ENCODE measurements at places on chromosomes 2 and 18.
A peak's percentile ranks its signal among the peaks of the same experiment; 100 is the strongest.

- DNase-seq = no peak
These were observed 151.6 kb downstream of the FAM210A start for GRCh38 chr18:13574761-13575160.

DNA sequence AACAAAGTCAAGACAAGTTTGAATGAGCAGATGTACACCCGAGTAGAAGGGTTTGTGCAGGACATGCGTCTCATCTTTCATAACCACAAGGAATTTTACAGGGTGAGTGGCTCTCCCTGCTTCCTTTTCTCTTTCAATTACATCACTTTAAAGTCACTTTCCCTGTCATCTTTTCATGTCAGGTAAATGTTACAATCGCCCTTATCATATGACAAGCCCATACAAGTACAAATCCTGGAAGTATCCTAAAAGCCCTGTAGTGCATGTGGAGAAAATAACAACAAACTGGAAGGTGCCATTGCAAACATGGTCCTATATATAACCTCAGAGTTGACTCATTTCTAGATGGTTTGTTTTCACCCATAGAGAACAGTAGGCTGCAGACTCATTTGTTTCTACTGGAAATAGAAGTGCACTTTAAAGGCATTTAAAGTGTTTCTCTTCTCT is 126.0 kb downstream of the SP100 start:
- DNase-seq = peak; percentile 36

GRCh38 chr2:159053161-159054031 is 85.0 kb downstream of the TANC1 start:
- peak; percentile 83 for DNase-seq

DNA sequence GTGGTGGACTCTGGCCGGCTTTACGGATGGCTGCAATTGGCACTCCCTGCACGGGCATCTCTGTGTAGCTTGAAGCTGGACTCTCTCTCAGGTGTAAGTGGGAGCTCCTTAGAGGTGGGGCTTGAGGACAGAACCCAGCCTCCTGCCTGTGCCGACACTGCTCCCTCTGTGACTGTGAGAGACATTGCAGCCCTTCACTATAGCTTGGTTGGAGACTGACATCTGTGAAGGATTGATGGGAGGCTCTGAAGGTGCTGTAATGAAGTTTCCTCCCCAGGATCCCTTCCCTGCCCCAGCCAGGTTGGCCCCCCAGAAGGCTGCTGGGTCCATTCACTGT is 166.7 kb downstream of the SH3RF3 start:
- DNase-seq = no peak

GRCh38 chr2:68386365-68386764 is 21.3 kb downstream of the PLEK start:
- no peak for DNase-seq

DNA sequence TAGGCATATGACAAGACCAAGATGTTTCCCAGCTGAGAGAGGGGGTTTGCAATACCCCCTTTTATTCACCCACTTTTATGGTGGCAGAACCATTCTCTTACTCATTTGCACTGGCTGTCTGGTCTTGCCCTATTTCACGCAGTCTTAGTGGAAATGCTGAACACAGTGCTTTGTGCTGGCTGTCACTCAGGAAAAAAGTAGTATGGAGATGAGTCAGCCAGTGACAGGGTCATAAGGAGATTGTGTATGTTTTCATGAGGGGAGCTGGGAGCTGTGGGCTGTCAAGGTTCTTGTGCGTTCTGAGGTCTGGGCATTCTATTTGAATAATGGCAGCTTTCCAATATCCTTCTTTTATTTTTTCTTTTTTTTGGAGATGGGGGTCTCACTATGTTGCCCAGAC is 10.9 kb upstream of the CNRIP1 start:
- peak; percentile 54 for DNase-seq

GRCh38 chr2:199085261-199085660 is 372.5 kb downstream of the SATB2 start:
- DNase-seq = no peak

DNA sequence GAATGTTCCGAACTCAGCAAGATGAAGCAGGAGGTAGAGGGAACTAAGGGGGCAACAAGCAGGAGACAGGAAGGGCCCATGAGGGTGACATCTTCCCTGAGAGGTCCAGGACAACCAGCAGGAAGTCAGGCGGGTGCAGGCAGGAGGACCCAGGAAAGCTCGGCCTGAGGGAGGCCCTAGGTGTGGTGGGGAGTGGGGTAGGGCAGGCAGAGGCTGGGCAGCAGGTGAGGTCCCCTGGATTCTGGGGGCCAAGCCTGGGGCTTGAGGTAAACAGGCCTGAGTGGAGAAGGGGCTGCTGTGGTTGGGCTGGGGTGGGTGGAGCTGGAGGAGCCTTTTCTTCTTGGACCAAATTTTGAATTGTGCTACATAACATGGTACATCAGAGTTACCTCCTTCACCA is 4.1 kb upstream of the ALPG start:
- no peak for DNase-seq

DNA sequence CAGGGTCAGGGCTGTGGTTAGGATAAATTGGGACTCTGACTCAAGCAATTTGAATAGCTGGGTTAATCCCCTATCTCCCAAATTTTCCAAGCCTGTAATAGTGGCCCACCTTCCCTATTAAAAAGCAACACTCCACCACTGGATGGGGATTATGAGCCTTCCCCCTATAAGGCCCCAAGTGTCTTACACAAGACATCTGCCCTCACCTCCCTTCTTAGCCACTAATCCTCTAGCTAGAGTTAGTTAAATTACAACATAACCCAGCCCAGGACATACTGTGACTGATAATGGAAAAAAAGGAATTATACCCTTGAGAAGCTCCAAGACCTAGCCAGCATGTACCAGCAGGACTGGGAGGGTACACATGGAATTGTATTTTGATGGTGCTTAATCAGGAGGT is 190.4 kb downstream of the NRP2 start:
- DNase-seq = peak; percentile 86

DNA sequence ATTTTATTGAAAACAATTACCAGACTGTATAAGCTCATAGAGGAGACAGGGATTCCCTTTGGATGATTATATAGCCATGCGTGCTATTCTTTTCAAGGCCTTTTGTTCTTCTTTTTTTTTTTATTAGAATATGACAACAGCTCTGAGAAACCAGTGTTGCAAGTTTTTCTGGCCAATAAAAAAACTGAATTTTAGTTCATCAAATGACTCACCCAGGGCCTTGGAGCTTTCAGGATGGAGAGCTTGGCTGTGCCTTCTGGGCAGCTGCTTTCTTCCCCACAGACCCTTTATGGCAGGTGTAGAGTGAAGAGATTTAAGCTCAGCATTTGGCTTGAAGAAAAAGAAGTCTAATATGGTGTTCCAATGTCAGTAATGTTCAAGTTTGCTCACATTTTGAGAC is 497.9 kb upstream of the FANCL start:
- DNase-seq = no peak

- peak; percentile 1 for DNase-seq
These were observed 95.6 kb upstream of the SLC14A2 start for GRCh38 chr18:45519411-45520280.

GRCh38 chr2:66469214-66469902 is 34.4 kb downstream of the MEIS1 start:
- no peak for DNase-seq

DNA sequence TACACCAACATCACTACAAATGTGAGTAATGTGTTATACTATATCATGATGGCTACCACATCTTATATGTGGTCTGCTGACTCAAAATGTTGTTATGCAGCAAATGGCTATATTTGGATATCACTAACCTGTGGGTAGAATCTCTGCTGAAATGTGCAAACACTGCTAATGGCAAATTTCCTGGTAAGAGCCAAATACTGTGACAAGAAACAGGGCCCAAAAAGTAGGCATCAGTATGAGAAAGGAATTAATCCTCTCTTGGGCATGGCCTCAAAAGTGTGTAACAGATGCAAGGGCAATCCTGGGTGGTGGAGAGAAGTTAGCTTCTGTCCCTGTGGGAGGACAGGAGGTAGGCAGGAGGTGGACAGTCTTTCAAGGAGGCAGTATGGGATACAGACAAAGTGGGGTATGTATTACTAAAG is 13.3 kb downstream of the ATF2 start:
- peak; percentile 85 for DNase-seq

DNA sequence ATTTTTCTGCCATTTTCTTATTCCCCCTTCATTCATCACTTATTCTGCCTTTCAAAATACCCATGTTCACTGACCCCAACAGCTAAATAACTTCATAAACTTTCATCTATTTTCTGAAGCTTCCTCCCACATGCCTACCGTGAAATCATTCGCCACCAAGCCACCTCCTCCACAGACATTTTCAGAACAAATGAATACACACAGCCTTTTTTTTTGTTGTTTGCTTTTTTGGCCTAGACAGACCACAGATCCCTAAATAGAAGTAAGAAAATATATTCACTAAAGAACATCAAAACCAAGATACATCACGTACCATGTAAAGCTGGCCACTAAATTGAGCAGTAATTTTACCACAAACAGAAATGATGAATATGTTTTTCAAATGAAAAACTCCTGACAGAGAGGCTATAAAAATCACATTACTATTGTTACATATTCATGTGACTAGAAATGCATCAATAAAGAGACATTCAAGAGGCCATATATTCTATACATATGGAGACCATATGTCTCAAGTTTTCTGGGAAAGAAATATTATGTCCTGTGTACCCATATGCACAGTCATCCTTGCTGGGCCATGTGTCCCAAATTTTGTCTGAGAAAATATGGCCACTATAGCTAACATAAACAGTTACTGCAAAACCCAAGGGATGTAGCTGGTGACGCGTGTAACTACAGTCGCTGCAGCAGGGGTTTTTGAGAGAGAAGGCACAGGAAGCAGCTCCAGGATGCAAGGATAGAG is 200.3 kb downstream of the FBXO15 start:
- peak; percentile 2 for DNase-seq

Data from amniotic epithelial cell (primary cell).